Spinal cord (tissue), 10 donors: ENCODE measurements at places on chromosomes 4 and X.

DNA sequence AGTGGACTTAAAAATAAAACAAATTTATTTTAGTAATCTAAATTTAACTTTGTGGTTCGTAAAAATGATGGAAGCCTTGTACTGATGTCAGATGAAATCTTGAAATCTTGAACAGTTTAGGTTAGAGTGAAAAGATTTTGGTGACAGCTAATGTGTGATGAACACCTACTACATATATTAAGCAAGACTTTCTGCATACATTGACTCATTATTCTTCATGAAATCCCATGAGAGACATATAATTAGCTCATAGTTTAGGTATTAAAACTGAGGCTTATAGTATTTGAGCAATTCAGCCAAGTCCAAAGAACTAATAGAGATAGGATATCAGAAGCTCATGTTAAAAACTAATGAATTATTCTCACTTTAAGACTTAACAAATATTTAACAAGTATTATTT, 66.9 kb upstream of the PCDH7 start:
- DNase-seq, result no peak

GRCh38 chr4:181536196-181536746, 706.9 kb upstream of the TENM3 start:
- no peak for DNase-seq

- DNase-seq, result no peak
These were observed 2.7 kb upstream of the GRIA3 start for GRCh38 chrX:123181233-123181914.

DNA sequence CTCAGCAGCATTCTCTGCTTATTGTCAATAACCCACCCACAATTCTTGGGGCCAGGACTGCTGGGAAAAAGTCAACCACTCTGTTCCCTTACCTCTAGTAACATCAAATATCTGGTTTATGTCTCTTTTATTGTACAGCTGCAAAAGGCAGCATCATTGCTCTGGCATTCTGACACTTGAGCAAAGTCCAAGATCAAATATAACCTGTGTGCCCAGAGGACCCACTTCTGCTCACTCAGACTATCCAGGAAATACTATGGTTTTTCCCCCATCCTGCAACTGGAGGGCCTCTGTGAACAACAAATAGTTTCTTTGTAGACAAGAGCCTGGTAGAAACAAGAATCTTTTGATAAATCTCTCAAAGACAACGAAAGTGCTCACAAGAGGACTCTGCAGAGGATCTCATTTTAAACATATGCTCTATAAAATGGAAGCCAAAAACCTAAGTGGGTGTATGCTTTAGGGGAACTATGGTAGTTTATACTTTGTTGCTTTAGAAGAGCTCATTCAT, 154.7 kb downstream of the RAB28 start:
- no peak for DNase-seq

- no peak for DNase-seq
These were observed 12.2 kb downstream of the SULT1B1 start for GRCh38 chr4:69748173-69748572.
